ENCODE measurements at places on chromosomes 16 and 17. TPM values are rescaled to one million over a fixed set of nuclear protein-coding genes. Genes with fewer than 3 reads are reported as not detected.

DNA sequence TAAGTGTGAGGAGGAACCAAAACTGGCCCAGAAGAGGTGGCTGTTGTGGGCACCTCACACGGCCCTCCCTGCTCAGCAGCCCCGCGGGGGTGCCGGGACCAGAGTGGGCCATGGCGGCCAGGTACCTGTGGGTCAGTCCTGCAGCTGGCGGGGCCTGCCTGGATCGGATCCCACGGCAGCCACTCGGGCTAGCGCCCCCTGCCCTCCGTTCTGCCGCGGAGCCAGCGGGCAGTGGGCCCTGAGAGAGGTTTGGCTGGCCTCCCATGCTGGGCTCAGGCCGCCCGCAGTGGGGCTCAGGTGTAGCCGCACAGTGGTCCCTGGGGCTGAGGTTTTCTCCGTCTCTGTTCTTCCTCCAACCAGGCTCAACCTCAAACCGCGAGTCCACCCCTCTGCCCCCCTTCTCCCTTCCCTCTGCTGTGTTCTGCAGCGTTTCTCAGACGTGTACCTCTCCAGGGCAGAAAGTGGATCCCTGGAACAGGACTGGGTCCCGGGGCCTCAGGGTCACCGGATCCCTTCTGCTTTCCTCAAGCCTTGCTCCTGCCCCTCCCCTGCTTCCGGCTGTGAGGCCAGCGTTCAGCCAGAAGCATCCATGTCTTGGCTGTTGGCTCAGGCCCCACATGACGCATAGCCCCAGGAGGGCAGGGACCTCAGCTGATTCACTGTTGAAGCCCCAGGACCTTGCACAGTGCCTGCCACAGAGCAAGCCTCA lies 28.6 kb upstream of the ITGA3 start:
- no peak for DNase-seq

DNA sequence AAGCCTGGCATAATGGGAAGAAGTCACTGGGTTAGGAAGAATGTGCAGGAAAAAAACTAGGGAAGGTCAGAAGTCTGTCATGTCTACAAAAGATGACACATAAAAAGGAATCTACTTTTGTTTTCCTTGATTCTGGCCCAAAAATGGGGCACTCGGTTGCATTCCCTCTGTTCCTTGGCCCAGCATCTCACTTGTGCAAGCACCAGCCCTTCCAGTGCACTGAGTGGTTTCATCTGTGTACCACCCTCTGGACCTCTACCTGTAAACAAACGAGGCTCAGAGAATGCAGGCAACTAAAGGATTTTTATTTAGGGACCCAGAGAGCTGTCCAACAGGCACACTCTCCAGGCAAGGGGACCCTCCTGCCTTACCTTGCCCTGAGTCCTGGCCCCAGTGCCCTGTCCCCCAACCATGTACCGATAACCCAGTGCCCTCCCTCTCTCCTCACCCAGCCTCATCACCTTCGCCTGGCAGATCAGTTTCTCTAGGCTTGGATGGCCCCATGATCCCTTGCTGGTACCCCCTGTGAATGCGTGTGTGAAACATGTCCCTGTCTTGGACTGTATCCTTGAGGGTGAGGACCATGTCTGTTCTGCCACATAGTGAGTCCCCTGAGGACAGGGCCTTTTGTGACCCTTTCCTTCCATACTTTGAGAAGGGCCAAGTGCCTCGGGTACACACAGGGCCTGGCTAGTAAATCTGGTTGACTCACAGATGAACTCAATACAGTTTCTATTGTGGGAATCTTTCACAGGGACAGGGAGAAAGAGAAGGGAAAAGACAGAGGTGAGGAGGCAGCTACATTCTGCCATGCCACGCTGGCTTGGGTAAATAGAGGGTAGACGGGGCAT lies 13.3 kb downstream of the NXPH3 start:
- DNase-seq: no peak

DNA sequence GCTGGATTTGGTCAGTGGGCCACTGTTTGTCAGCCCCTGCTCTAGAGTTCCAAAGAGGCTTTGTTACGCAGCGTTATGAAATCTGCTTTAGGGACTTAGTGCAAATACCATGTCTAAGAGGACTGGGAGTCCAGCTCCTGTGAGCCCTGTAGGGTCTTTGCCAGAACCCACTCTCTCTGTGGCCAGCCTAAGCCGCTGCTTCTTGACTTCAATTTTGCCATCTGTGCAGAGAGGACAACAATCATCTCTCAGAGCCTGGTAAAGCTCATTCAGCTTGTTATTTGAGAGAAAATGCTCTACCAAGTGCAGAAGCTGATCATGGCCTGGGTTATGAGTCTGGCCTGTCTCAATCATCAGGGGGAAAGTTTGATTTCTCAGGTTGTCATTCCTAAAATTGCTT lies 17.9 kb downstream of the CA10 start:
- DNase-seq: no peak

- no peak for DNase-seq
These were observed 11.8 kb downstream of the STARD3 start for GRCh38 chr17:39648616-39649366.

GRCh38 chr17:74210191-74211140 lies 2.9 kb upstream of the TTYH2 start:
- no peak for DNase-seq

GRCh38 chr17:7323731-7324437 lies 5.3 kb downstream of the NEURL4 start:
- DNase-seq: peak; percentile 42

DNA sequence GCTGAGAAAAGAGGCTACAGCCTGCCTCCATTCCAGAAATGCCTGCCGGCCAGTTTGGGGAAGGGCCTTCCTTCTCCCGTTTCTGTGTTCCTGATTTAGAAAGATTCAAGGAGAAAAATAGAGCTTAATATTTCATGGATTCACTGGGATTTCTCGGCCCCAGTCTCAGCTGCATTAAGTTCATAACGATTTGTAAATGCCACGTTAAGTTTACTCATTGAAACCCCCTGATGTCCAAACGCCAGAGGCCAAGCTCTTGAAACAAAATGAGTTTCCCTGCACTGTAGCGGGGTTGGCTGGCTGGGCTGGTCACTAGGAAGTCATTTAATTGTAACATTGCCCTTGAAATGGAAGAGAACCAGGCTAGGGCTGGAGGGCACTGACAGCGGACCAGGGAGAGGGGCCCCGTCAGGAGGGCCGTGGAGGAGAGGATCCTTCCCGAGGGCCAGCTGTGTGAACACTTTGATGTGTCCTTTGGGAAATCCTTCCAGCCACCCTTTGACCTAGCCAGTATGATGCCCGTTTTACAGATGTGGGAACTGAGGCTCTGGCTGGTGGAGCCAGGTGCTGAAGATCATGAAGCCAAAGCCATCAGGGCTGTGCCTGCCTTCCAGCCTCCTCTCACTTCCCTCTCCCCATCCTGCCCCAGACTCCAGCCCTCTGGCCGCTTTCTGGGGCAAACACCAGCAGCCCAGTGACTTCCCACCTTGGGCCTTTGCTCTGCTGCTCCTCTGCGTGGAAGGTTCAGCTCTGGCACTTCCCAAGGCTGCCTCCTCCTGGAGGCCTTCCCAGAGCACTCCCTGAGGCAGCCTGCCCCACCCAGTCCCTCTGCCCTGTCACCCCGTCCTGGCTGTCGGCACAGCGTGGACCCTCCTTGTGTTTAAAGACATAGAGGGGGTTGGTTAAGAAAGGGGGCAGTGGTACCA lies 220.6 kb downstream of the KATNIP start:
- DNase-seq: no peak

DNA sequence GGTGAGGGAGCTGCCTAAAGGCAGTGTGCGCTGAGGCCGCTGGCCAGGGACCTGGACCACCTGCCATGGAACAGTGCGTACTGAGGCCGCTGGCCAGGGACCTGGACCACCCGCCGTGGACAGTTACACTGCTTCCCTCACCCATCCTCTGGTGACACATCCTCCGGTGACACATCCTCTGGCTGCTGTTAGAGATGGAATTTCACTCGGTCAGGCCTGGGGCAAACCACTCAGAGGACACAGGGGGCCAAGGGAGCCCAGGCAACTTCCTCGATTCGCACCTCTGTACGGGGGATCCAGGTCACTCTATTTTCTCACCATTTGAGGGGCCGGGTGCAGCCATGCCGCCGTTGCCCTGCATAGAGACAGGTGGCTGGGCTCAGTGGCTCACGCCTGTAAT lies 32.4 kb upstream of the RPTOR start:
- DNase-seq: no peak

DNA sequence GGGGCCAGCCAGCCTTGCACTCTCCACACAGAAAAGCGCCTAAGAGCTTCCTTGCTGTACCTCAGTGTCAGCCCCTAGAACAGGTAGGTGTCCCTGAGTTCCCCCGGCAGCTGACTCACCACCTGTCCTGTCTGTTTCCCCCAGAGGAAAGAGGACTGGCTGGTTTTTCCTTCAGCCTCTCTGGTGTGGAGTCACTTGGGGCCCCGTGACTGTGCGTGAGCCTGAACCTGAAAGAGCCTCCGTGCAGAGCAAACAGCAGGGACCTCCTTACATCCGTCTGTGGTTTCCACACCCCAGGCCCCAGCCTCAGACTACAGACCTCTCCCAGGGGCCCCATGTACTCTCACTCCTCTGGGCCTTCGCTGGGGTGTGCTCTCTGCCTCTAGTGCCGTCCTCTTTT lies 87.8 kb downstream of the GNAO1 start:
- no peak for DNase-seq

The WNT9B gene
- polyA plus RNA-seq: 1.9 TPM

The SLFN14 gene
- not detected for polyA plus RNA-seq

The SPN gene
- 1.0 TPM for polyA plus RNA-seq

DNA sequence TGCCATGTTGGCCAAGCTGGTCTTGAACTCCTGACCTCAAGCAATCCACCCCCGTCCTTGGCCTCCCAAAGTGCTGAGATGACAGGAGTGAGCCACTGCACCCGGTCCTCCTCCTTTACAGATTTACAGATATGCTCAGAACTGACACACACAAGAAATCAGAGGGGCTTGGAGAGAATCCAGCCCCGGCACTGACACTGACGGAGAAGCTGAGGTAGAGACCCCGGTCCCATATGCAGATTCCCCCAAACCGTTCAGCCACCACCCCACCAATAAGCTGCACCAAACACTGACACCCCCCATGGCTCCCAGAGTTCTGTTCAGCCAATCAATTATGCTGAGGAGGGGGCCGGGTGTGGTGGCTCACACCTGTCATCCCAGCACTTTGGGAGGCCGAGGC lies 141.1 kb upstream of the RPH3AL start:
- no peak for DNase-seq

DNA sequence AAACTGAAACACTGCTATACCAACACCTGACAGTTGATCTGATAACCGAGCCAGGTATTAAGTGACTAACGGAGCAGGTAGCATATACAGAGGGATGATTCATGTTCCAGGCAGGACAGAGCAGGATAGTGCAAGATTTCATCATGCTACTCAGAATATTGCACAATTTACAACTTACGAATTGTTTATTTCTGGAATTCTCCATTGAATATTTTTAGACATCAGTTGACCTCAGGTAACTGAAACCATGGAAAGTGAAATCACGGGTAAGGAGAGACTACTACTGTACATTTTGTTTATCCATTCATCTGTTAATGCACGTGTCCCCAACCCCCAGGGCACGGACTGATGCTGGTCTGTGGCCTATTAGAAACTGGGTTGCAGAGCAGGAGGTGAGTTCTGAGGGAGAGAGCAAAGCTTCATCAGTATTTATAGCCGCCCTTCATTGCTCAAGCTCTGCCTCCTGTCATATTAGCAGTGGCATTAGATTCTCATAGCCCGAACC lies 14.5 kb upstream of the PPM1E start:
- no peak for DNase-seq

DNA sequence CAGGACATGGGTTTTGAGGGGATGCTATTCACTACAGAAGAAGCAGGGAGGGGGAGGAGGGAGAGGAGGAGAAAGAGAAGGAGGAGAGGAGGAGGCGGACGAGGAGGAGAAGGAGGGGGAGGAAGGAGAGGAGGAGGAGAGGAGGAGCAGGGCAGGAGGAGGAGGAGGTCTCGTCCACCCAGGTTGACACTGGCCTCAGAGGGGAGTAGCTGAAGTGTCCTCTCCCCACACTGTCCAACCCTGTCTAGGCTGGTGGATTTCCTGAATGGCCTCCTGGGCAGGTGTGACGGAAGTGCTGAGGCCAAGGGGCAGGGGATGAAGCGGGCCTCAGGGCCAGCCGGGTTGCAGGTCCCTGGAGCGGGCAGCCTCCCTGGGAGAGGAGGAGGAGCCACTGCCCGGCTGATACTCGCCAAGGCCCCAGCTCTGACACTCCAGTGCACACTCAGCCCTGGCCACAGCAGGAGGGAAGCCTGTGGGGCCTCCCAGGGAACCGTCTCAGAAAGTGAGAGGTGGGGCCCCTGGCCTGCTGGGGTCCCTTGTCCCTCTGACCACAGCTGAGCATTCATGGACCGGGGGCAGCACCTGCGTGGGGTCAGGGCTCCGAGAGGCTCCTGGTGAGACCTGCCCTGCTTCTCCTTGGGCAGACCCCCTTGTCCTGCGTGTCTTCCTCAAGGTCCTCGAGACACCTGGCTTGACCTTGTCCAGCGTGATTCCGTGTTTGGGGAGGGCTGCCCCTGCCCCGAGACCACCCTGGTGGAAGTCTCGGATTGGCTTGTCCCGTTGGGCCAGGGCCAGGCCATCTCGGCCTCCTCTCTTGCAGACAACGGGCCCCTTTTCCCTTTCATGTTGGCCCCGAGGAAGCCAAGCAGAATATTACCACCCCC lies 200.6 kb upstream of the CIBAR2 start:
- peak; percentile 74 for DNase-seq

DNA sequence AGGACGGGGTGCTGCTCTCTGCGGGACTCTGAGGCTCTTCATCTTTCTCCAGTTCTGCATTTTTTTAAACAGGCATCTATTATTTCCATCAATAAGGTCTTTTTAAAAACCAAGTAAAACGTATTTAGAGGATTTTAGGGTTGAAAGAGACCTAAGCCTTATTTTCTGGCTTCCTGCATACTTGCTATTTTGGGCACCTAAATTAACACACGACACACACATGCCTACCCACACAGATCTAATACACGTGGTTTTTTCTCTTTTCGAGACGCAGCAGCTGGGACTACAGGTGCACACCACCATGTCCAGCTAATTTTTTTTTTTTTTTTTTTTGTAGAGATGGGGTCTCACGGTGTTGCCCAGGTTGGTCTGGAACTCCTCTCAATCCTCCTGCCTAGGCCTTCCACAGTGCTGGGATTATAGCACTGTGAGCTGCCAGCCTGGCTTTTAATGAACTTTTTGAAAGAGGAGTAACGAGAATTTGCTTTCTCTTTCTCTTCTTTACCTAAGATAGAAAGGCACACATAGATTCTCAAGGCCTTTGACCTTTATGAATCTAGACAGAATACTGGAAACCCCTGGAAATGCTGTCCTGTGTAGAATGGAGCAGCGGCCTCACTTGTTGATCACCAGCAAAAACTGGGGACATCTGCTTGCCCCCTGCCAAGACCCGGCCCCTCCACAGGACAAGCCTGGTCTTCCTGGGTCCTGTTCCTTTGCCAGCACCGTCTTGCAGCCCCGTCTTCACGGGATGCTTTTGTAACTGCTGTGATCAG lies 13.8 kb downstream of the DNAAF8 start:
- no peak for DNase-seq

DNA sequence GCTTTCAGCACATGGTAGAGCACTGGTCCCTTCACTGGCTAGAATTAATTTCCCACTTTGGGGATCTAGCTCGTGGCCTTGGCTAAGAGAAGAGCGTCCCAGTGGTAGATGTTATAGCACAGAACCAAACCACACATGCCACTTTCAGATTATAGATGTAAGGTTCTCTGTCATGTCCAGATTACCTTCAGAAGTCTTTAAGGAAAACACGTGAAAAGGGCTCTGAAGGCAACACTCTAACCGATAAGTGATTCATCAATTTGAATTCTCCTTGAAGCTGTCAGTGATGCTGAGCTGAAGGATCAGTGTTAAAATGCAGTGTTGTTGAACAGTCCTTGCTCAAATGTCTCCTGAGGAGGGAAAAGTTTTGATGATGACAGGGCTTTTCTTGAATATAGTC lies 43.5 kb upstream of the VPS4A start:
- no peak for DNase-seq
